ENCODE measurements at places on chromosomes 7 and 10.

DNA sequence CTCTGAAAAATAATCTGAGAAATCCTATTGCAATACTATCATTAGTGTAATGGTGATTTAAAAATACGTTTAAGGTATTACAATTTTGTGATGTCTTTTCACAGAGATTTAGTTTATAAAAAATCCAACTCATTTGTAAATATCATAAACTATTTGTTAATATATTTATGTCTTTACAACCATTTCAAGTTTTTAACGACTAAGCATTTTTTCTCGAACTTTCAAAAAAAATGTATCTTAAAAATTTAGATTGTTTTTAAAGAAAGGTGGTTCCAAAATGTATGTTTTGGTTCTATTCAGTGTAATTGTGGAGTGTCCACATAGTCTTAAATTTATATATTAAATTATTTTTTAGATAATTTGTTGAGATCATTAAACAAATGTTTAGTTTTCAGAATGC, 134.2 kb upstream of the TEX47 start:
- DNase-seq: no peak

GRCh38 chr10:58028597-58029366, 238.9 kb downstream of the IPMK start:
- DNase-seq: peak; percentile 47

- DNase-seq: no peak
Observed at GRCh38 chr10:77446700-77447099, 190.9 kb downstream of the KCNMA1 start.

GRCh38 chr7:138091032-138091431, 14.8 kb downstream of the AKR1D1 start:
- no peak for DNase-seq

DNA sequence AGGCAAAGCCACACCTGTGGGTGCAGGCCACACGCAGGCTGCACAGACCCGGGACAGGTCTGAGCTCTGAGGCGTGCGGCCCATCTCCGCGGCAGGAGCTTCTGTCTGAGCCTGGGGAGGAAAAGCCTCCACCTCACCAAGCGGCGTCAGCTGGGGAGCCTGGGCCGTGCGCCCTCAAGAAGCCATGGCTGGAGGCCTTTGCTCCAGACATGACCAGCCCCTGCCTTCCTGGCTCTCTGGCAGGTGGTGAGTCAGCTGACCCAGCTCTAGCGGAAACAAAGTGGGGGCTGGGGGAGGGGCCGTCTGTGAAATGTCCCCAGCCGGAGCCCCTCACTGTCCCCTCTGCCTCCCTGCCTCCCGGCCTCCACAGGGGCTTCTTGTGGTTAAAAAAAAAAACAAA, 12.5 kb downstream of the GPER1 start:
- no peak for DNase-seq

DNA sequence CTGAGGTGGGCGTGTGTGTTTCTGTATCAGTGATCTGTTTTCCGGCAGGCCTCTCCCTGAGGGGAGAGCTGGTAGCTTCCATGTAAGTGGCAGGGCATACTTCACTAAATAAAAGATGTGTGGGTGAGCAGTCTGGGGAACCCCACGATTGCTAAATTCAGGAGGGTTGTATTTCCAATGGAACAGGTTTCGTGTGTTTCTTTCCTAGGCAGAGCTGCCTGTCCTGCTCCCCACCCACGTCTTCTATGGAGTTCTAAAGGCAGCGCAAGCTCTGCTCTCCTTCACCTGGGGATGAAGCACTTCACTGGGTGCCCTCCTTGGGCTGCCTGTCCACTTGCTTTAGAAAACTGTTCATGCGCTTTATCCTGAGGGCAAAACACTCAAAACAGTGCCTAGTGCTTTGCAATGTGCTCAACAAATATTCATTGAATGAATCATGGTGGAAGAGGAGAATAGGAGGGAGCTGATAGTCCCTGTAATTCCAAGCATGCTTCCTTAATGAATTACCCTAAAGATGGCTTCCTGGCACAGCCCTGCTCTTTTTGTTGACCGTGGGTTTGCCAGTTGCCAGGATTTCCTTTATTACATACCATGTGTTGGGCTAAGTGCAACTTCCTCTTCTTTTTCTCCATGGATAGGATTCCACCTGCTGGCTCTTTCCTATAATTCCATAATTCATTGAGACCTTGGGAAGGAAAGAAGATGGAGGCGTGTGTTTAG, 50.6 kb upstream of the SRPK2 start:
- peak; percentile 95 for DNase-seq

DNA sequence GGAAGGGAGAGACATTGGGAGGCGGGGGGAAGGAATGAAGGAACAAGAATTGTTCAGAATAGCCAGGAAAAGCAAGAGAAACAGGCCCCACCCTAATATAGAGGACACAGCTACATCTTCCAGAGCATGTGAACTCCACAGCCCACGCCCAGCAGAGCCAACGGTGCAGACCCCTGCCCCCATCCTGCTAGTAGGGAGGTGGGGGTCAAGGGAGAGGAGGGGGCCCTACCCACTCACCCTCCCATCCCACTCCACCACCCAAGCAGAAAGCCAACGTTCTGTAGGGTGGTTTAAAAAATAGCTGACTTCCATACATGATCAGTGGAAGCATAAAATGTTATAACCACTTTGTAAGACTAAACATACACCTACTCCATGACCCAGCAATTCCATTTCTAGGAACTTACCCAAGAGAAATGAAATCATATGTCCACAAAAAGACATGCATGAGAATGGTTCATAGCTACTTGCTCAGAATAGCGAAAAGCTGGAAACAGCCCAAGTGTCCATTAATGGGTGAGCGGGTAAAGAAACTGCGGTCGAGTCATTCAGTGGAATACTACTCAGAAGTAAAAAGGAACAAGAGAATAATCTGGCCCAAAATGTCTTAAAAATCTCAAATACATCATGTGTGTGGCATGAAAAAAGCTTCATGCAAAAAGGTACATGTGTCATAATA, 31.8 kb downstream of the CTBP2 start:
- DNase-seq: no peak

- DNase-seq: no peak
Observed at GRCh38 chr7:8618441-8619070, 185.1 kb downstream of the NXPH1 start.

DNA sequence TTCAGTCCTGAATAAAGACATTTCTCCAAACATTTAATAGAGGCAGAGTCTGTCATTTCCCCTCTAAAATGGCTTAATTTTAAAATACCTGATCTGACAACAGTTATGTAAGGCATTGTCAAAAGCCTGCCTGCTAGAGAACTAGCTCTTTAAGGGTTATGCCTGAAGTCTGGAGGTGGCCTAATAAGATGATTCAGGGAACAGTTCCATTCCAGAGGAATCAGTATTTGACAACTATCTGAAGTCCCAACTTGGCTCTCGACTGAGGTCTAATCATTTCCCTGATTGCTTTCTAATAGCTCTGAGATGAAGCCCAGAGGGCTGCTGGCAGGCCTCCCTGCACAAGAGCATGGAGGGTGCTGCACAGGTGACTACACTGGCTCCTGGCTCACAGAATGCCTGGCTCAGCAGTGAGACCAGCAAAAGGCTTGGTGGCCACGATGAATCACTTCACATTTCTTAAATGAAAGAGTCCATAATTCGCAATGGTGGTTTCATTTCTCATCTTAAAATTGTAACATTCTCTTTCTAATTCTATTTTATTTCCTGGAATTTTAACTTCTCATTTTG, 509.6 kb upstream of the POM121L12 start:
- DNase-seq: no peak

GRCh38 chr7:77819021-77819420, 20.4 kb downstream of the PHTF2 start:
- DNase-seq: no peak

- DNase-seq: no peak
Observed at GRCh38 chr7:30913821-30914515, 2.3 kb downstream of the AQP1 start.

DNA sequence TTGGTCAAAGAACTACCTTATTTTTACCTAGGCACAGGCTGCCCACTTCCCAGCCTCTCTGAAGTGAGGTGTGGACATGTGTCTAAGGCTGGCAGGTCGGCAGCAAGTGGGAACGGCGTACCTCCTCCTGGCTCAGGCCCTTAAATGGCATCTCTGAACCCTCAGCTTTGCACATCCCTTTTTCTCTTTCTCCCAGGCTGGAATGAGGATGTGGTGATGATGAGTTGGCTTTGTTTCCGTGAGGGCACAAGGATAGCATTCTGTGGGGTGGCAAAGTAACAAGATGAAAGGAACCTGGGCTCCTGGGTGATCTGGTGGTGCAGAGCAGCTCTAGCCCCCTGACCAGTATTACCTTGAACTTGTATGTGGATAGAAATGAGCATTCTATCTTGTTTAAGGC, 196.8 kb downstream of the REEP3 start:
- DNase-seq: no peak

GRCh38 chr7:84324136-84324630, 129.6 kb upstream of the SEMA3A start:
- no peak for DNase-seq

GRCh38 chr10:22476601-22477321, 131.5 kb downstream of the SPAG6 start:
- DNase-seq: no peak

DNA sequence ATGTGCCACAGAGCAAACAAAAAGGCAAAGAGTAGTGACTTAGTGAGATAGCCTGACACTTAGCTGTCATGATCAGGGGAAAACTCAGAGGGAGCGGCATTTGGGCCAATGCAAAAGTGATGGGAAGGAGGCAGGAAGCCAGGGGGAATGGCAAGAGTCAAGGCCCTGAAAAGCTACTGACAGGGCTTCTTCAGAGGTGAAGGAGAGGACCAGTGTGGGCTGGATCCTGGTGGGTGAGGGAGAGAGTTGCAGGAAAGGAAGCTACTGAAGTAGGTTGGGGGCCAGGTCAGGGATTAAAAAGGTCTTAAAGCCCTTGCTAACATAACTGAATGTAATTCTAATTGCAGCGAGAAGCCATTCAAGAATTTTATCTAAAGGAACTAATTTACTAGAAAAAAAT, 117.0 kb downstream of the AASS start:
- DNase-seq: no peak

GRCh38 chr10:21823617-21824016, 179.9 kb downstream of the DNAJC1 start:
- no peak for DNase-seq

DNA sequence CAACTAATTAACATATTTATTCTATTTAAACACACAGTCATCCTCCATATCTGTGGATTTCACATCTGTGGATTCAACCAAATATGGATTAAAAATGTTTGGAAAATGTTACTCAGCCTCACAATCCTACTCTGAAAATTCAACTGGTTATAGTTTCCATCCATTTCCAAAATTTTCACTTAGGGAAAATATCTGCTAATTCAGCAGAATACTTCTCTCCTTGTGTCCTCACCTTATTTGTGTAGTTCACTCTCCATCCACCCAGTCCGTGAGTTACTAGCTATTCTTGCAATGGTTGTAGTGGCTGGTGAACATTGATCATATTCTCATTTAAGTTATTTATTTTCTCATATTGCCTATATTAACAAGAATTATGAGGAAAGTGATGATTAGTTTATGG, 77.6 kb upstream of the PRKCQ start:
- DNase-seq: no peak

- DNase-seq: peak; percentile 93
Observed at GRCh38 chr7:50534690-50535290, 30.4 kb downstream of the DDC start.

DNA sequence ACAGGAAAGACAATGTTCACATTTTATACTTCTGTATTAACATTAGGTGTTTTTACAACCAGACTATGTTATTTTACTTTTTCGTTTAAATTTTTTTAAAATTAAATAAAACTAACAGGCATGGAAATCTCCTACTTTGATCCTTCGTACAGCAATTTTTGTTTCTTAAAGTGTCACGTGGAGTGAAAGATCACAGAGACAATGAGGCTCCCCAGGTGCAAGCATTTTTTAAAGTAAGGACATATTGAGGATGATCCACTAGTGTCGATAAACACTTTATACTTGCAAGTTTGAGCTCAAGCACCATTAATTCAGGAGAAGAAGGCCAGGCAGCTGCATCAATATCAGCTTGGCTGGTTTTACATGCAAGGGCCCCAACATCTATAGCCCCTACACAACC, 68.5 kb upstream of the FAM133B start:
- DNase-seq: no peak

GRCh38 chr7:32048970-32049491, 21.2 kb downstream of the PDE1C start:
- DNase-seq: peak; percentile 40

- DNase-seq: no peak
Observed at GRCh38 chr10:28857164-28857563, 179.8 kb downstream of the BAMBI start.

DNA sequence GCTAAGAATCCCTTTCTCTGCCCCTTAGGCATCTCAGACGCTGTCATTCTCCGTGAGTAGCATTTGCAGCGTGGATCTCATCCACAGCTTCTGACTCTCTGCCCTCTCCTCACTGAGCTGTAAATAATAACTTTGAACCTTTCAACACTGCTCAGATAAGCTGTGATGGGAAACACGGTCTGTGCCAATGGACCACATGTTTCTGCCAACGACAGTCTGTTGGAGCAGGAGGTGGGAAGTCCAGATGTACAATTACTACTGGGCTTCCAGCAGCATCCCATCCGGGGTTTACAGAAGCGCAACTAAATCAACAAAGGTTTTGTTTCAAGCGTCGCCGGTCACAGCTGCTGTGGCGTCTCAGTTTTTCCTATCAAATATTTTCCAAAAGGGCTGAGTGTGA, 1110.6 kb downstream of the TYW1 start:
- no peak for DNase-seq

DNA sequence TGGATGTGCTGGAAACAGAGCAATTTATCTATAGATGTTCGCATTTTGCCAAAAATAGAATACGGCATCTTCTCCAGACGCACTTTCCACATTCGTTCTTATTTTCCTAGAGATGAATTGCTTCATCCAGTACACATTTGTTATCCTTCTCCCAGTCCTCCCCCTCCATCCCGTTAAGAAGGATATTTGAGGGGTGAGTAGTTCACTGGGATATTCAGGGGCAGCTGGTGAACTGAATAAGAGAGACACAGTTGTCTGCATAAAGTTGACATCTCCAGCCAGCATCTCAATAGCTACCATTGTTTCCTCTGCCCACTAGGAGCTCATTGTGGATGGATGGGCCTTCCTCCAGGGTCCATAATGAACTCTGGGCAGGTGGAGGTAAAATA, 456.8 kb upstream of the NRP1 start:
- no peak for DNase-seq

DNA sequence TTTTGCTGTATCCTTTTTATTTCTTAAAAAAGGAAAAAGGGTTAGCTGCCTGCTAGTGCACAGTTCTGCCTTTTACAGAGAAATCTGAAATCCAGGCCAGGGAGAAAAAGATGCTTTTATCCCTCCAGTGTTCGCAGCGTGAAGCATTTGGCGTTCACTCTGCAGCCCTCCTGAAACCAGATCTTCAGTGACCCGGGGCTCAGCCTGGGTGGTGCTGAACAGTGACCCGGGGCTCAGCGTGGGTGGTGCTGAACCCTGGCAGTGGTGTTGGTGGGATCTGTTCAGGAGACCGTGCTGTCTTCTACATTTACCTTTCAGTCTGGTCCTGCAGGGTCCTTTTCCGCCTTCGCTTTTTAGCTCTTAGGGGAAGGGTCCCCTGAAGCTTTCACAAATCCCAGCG, 164.7 kb upstream of the KLF6 start:
- DNase-seq: no peak

- peak; percentile 80 for DNase-seq
Observed at GRCh38 chr10:11986593-11987216, 55.9 kb downstream of the UPF2 start.
